CD4-positive, alpha-beta T cell (primary cell): ENCODE measurements at places on chromosomes 5 and 9.

GRCh38 chr9:83620841-83621636 lies 1.9 kb upstream of the IDNK start:
- DNase-seq, result peak; percentile 26

- no peak for DNase-seq
Observed at GRCh38 chr5:156497804-156498208, 170.8 kb downstream of the SGCD start.

- DNase-seq, result no peak
Observed at GRCh38 chr9:93259490-93260262, 75.7 kb downstream of the WNK2 start.

GRCh38 chr5:137828664-137829063 lies 39.0 kb upstream of the MYOT start:
- DNase-seq, result no peak

- DNase-seq, result no peak
Observed at GRCh38 chr5:113692466-113692865, 179.0 kb downstream of the YTHDC2 start.

DNA sequence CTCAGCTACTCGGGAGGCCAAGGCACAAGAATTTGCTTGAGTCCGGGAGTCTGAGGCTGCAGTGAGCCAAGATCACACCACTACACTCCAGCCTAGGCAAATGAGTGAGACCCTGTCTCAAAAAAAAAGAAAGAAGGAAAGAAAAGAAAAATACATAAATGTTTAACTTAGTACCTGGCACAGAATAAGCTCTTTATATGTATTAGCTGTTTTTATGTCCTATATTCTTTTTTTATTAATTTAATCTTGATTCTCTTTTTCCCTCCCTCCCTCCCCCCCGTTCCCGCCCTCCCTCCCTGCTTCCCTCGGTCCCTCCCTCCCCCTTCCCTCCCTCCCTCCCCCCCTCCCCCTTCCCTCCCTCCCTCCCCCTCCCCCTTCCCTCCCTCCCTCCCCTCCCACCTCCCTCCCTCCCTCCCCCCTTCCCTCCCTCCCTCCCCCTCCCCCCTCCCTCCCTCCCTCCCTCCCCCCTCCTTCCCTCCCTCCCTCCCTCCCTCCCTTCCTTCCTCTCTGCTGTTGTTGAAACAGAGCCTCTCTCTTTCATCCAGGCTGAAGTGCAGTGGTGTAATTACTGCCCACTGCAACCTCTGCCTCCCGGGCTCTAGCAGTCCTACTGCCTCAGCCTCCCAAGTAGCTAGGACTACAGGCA lies 135.8 kb upstream of the GRHPR start:
- no peak for DNase-seq

GRCh38 chr5:74685979-74686631 lies 1.1 kb downstream of the HEXB start:
- DNase-seq, result peak; percentile 21

DNA sequence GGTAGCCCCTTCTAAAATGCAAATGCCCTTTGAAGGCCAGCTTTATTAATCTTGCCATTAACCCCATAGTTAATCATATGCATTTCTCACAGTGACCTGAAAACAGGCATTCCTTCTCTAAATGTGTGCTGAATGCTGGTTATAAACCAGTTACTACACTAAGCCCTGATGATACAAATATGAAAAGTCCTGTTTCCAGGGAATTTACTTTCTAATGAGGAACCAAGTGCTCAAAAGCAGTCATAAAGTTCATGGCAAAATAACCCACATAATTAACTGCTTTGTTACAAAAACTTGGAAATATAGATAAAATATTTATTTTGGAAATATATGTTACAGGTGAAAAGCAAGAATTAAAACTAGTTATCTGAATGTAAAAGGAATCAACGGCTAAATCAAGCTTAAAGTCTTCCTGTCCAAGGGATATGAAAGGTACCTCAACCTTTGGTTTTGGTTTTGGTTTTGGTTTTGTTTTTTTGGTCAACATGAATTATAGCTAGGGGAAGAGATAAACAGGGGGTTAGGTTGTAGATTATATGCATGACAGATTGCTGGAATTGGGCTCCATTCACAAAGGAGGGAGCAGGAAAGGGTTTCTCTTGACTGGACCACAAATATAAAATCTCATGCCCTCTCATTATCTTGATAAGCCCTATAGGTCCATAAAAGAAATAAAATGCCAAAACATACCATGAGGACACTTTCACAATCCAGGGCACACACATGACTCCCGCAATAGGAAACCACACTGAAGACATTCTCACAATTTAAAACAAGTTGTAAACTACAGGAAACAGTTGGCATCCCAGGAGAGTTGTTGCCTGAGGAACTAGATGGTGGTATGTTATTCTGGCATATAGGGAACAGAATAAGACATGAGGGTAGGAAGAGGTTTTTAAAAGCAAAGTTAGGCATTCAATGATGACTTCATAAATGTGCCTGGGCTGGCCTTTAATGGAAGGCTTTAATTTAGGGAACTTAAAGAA lies 46.7 kb upstream of the MACIR start:
- peak; percentile 44 for DNase-seq

DNA sequence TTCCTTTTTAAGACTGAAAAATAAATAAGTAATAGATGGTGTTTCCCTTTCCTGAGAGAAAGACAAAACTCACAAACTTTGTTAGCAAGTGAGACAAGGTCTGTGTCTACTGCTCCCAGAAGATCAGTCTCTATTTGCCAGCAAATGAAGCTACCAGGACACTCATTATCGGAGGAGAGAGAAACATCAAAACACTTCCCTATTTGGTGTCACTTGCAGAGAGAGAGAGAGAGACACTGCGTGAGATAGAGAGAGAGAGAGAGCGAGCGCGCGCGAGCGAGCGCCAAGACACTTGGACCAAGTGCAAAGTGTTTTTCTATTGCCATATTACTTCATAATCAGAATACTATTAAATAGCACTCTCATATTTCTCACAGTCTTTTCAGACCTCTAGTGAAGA lies 142.7 kb downstream of the KCNN2 start:
- no peak for DNase-seq

DNA sequence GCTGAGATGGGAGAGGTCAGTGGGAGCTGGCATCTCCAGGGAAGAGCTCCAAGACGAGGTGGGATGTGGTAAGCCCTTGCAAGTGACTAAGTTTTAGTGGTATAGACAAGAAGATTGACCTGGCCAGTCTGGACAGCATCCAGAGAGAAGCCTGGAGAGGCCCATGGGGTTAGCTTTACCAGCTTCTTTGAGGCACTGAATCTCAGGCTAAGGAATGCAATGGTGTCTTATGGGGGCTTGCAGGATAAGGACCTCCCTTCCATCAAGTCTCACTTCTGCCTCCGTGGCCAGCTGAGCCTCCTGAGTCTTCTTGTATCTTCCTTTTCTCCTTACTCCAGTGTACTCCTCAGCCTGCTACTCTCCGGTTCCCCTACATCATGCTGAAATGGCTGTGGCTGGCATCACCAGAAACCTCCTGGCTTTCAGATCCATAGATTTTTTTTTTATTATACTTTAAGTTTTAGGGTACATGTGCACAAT lies 56.5 kb upstream of the JADE2 start:
- no peak for DNase-seq

GRCh38 chr9:6014670-6015270 lies 654 bp downstream of the RANBP6 start:
- no peak for DNase-seq

DNA sequence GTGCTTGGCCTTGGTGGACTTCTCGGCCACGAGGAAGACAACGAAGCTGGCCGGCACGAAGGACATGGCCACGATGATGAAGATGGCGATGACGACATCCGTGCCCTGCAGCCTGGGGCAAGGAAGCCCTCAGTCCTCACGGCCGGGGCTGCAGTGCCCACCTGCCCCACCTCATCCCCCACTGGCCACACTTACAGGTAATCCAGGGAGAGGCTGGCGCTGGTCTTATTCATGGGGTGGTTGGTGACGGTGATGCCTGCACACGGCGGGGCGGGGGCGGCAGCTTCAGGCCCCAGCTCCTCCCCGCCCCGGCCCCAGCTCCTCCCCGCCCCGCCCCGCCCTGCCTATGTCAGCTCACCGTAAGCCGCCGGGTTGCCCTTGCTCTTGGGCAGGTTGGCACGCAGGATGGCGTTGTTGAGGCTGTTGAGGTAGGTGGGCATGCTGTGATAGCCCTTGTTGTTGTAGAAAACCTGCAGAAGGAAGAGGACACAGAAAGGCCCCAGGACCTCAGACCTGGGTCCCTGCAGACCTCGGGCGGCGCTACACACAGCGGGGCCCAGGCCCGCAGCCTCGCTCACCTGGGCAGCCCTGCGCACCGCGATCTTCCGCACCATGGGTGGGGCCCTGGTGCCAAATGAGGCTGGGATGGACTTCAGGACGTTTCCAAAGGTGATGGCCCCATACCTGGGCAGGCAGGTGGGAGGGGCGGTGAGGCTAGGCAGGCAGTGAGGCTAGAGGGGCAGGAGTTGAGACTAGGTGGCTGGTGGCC lies 15.7 kb upstream of the CLIC3 start:
- DNase-seq, result no peak

- no peak for DNase-seq
Observed at GRCh38 chr5:72453246-72453775, 53.9 kb downstream of the ZNF366 start.

DNA sequence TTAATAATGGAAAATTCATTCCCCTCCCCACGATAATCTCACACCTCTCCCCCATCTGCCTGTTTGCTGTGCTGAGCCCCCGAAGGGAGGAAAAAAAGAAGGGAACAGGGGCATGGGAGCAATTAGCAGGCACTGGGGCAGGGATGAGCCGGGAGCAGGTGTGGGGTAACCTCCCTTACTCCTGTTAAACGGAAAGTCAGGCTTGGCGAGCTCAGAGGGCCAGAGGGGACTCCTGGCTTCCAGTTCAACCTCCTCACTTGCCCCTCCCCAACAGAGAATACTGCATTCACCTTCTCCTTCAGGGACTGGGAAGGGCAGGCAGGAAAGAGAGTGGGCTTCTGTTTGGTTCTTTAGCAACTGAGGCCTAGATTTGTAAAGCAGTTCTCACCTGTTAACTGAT lies 1.6 kb downstream of the AFAP1L1 start:
- no peak for DNase-seq

- no peak for DNase-seq
Observed at GRCh38 chr5:2569774-2570542, 181.5 kb downstream of the IRX2 start.

DNA sequence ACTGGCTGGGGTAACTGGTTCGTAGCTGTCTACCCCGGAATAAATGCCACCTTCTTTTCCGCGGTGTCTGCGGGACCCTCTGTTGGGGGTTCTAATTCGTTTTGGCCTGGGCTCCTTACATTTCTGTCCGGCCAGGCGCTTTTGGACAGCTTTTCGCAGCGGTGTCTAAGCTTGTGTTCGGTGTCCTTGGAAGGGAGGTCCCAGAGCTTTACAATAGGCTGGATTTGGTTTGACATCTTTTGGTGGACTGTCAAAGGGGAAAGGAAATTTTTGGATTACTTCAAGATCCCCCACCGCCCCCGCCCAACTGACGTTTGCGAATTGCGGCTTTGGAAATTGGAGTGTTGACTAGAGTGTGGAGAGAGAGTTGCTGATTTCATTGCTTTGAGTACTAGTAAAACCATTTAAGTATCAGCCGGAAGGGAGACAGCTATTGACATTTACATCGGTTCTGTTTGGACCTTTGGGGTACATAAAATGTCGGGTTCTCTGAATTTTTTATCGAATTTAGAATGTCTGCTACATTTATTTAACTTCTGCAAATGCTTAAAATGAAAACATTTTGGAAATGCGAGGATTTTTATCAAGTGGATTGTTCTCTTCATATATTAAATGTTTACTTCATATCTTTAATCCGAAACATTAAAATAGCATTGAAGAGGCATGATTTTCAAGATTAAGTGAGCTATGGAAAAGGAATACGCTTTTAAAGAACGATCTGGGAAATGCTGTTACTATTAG lies 4.7 kb upstream of the PURA start:
- no peak for DNase-seq

GRCh38 chr5:98128271-98128670 lies 645.2 kb upstream of the RGMB start:
- no peak for DNase-seq

DNA sequence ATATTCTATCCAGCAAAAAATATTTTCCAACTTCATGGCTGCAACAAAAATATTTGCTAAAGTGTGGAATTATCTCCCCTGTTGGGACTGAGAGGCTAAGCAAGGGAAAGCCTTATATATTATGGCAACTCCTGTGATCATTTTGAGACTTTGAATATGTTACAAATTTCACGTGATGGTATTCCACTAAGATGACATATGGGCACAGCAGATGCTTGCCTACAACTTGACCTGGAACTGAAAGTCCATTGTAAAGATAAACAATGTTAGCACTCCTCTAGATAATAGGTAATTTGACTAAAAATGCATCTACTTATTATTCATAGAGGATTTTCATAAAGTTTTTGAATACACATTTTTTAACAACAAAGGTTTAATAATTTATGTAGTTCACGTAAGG lies 1141.5 kb upstream of the CDH6 start:
- no peak for DNase-seq

DNA sequence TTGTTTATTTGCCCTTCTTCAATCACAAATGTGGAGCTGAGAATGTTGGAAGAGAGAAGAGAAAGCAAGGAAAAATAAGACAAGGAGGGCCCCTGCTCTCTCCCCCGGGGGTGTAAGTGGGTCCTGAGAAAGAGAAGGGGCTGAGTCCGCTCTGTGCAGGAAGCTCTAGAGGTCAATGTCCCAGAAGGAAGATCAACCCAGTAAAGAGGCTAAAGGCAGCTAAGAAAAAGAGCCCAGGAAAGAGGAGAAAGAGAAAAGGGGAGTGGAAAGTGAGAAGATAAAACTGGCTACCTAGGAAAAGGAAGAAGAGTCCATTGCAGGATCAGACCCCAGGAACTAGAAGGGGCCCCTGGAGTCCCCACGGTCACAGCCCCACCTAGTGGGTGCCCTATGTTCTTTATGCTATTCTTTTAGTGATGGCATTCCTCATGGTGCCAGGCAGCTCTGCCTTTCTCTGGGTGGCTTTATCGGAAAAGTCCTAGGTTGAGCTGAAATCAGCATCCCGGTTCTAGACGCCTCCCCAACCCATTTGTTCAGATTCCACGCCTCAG lies 583.4 kb downstream of the ACTL7B start:
- DNase-seq, result no peak

GRCh38 chr9:113011911-113012381 lies at the start of gene ZNF883:
ZNF883 (minus strand) TSS chr9:113012192.
- peak; percentile 33 for DNase-seq

DNA sequence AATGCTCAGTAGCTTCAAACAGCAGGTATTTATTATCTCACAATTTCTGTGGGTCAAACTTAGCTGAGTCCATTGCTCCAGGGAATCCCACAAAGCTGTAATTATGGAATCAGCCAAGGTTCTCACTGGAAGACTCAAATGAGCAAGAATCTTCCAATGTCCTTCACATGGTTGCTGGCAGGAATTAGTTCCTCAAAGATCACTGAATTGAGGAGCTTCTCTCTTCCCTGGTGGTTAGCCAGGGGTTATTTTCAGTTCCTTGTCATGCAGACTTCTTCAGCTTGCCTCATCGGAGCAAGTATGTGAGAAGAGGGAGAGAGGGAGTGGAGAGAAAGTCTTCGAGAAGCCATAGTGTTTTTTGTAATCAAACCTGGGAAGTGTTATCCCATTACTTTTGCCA lies 2331.9 kb downstream of the MAT2B start:
- no peak for DNase-seq

- DNase-seq, result peak; percentile 31
Observed at GRCh38 chr5:50711280-50711679, 44.8 kb downstream of the PARP8 start.

- DNase-seq, result peak; percentile 9
Observed at GRCh38 chr9:32524892-32525708, 896 bp downstream of the RIGI start.
